ENCODE measurements at places on chromosomes 3 and 15. TPM values are rescaled to one million over a fixed set of nuclear protein-coding genes. Genes with fewer than 3 reads are reported as not detected.
A peak's percentile ranks its signal among the peaks of the same experiment; 100 is the strongest.

Gene LSAMP
- 0.05 TPM for total RNA-seq

DNA sequence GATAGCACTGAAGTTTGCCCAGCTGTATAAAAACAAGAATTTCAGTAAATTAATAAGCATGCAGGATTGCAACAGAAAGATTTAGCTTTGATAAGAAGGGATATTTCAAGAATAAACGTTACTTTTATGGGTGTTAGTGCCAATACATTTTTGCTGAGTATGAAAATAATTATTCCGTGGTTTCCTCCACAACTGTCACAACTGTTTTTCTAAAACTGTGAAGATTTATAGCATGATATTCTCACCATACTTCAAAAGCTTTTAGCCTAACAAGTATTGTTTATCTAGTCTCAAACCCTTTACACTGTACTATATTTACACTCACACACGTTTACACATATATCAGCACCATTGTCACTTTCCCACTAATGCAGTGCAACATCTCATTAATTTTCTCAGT is 200.5 kb downstream of the TPRG1 start:
- DNase-seq: no peak
- H3K4me1 ChIP-seq: no peaks in the 10 kb centered on the region
- no peak overlapping the region for H3K27ac ChIP-seq
- no peaks in the 10 kb centered on the region for H3K27me3 ChIP-seq
- H3K36me3 ChIP-seq: no peaks in the 10 kb centered on the region

DNA sequence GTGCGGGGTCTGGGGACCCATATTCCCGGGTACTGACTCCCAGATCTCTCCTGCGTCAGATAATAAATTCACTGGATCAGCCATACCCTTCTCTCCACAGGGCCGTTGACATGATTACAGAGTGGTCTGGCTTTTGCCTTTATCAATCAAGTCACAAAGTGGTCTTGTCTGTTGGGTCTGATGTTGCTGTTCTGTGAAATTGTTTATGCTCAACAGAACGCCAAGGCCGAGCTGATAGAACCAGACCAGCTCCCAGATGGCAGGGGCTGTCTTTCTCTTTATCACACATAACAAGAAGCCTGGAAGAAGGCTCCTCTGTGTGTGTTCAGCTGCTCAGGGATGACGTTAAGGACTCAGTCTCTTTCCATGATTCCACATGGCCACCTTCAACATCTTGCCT is 751 bp upstream of the DCLK3 start:
- H3K27me3 ChIP-seq: peaks cover 22% of the 10 kb centered on the region
- no peak overlapping the region for H3K4me3 ChIP-seq
- no peaks in the 10 kb centered on the region for H3K36me3 ChIP-seq
- H3K27ac ChIP-seq: no peak overlapping the region

Gene UQCRC1
- 373 TPM for total RNA-seq

- peaks cover 85% of the 10 kb centered on the region for H3K4me1 ChIP-seq
- DNase-seq: peak; percentile 96
- no peak overlapping the region for H3K4me3 ChIP-seq
- H3K27ac ChIP-seq: peak overlapping the region; percentile 77
- H3K27me3 ChIP-seq: no peaks in the 10 kb centered on the region
- no peaks in the 10 kb centered on the region for H3K36me3 ChIP-seq
These were observed 10.0 kb downstream of the GNAI2 start for GRCh38 chr3:50245831-50246516.

DNA sequence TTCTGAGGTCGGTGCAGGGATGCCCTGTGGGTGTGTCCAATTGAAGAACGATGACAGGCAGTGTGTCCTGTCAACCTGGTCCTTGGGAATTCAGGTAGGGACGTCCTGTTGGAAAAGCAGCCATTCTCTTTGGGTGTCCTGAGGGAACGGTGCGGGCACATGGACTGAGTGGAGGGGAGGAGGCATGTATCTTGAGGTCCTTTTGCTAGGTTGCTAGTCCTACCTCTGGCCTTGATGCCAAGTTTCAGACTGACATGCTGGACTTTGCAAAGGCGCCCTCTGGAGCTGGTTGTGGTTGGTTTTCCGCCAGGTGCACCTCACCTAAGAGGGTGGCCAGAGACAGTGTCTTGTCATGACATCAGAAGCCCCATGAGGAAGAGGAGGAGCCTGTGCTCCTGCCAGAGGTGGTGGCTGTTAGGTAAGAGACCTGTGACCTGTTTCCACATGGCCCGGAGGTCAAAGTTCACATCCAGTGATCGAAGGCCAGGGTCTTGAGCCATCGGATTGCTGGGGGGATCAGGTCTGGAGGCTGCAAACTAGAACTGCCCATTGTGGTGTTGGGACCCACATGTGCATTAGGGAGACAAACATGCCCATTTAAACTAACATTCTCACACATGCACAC is 106.3 kb downstream of the SNRPN start:
- peaks cover 13% of the 10 kb centered on the region for H3K36me3 ChIP-seq
- H3K4me3 ChIP-seq: peak overlapping the region; percentile 45
- no peaks in the 10 kb centered on the region for H3K4me1 ChIP-seq
- DNase-seq: no peak
- no peaks in the 10 kb centered on the region for H3K27me3 ChIP-seq

Measured in liver (tissue), 10 donors.